NCI-H69 (cell line): ENCODE measurements at places on chromosomes 2 and 18.

DNA sequence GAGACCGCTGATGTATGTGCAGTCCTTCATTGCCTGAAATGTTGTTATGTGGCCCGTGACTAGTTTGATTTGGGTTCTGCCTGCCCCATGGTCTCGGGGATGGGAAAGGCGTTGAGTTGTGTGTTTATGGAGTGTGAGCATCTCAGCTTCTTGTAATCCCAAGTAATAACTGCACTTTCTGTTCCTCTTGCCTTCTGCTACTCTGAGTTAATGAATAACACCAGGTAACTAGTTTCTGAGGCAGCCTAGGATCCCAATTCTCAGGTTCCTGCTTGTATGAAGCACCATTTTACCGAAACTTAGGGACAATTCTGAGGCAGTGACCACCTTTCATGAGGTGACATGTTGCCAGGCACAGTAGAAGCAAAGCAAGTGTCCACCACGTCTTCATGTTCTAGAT, 170.0 kb downstream of the ALK start:
- no peak for DNase-seq

GRCh38 chr18:35390951-35391700, 14.0 kb upstream of the ZNF396 start:
- DNase-seq = peak; percentile 19

DNA sequence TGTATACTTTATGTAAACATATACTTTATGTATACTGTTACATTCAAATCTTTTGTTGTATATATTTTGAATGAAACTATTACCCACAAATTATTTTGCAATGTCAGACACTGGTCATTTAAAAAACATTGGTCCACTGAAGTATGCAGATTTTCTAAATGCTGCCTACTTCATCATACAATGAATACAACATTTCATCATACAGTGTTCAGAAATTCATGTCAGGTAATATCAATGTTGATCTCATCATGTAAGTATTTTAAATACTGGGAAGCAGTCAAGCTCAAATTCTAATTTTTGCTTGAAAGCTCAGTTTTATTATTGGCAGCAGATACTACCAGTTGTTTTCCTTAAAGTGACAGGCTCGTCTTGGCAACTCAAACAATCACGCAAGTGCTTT, 2.9 kb upstream of the STAT4 start:
- DNase-seq = no peak

DNA sequence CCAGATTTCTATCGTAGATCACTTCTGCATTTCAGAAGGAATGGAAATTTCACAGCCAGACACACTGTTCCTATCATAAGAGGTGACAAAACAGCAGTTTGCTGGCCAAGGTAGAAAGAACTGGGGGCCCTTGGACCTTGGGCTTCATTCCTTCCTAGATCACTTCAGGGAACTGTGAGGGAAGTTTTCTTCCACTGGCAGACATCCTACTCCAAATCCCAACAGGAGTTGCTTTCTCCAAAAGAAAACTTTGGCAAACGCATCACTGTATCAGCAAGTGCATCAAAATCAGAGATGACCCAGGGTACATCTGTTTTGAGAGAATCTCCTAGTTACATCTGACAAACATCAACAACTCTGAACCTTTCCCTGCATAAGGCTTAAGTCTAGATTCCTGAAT, 348.4 kb upstream of the KLHL29 start:
- no peak for DNase-seq

- DNase-seq = no peak
Measured at GRCh38 chr2:121245913-121246312, 39.1 kb downstream of the TFCP2L1 start.

DNA sequence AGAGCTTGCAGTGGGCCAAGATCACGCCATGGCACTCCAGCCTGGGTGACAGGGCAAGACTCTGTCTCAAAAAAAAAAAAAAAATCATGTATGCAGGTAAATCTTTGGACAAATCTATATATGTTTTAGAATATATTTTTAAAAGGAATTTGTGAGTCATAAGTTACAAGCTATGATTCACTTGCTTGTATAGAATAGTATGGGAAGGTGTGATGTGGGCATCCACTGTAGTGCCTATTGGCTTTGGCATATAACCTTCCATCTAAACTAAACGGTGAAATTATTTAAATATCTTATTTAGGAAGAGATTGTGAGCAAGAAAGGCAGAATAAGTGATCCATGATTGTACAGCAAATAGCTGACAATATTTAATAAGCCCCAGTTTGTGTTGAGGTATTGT, 261.1 kb downstream of the GALNT13 start:
- DNase-seq = no peak

DNA sequence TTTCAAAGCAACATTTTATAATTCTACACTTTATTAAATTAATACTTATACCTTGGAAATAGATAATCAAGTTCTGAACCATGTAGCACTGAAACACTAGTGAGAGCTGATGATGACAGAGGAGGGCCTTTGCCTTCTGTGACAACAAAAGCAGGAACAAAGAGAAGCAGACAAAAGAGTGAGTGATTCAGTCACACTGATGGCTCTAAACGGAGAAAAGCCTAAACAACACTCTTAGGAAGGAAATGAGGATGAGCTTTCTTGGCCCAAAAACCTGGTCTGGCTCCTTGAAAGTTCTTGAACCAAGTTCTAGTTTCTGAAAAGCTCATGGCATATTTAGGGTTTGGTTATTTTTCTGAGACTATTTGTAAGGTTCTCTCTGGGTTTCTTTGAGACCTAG, 271.9 kb downstream of the DPP10 start:
- DNase-seq = no peak

- DNase-seq = no peak
Measured at GRCh38 chr2:54850171-54851122, 127.0 kb downstream of the EML6 start.

- no peak for DNase-seq
Measured at GRCh38 chr18:58525517-58525916, 103.4 kb downstream of the ALPK2 start.

GRCh38 chr2:26448651-26449050, 29.3 kb downstream of the OTOF start:
- no peak for DNase-seq

GRCh38 chr2:1777781-1778180, 33.5 kb upstream of the PXDN start:
- DNase-seq = no peak

DNA sequence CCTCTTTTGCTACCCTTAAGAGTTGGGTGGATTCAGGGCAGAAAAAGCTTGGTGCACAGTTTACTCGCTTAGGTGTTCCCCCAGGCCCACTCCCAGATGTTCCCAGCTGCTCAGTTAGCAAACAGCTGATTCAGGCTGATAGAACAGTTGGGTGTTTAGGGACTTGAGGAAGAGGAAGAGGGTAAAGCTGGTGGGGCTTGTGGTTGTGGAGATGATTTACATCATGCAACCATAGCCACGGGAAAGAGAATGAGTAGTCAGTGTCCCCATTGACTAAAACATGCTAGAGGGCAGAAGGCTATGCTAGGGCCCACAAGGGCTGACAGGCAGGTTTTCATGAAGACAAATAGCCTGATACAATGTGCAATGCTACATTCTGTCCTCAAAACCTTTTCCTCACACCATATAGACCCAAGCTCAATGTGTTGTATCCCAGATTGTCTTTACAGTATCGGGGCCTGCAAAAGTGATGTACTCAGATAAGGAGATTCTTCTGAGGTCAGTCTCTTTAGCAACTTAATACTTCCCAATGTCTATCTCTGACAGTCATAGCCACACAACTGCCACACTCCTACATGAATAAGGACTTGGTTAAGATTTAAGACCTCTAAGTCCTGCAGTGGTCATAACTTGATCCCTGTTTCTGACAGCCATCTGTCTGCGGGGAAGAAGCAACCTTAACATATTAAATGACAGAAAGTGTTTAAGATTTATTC, 15.6 kb downstream of the COLEC12 start:
- no peak for DNase-seq

DNA sequence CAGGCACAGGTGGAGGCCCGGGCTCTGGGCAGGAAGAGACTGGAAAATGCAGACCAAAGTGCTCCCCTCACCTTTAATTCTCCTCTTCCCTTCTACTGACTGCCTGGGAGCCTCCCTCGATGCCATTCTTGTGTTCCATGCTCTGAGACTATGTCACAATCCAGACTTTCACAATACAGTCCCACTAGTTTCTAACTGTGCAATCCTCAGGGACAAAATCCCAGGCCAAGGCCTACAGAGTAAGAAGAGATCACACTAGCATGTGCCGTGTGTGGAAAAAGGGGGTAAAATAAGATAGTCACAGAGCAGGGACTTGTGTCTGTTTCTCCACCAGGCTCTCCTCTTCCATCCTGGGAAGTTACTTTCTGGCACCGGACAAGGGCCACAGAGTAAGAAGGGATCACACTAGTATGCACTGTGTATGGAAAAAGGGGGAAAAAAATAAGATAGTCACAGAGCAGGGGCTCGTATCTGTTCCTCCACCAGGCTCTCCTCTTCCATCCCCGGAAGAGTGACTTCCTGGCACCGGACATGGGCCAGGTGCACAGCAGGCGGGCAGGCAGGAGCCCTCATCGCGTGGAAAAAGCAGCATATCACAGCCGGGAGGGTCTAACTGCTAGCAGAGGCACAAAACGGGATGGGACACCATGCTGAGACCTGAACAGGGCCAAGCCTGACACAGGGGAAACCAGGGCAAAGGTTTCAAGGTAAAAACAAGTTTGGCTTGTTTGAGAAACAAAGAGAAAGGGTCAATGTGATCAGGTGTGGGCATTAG, 9.6 kb downstream of the CYB5A start:
- DNase-seq = peak; percentile 81

GRCh38 chr2:136057802-136058140, 60.2 kb downstream of the CXCR4 start:
- DNase-seq = no peak

DNA sequence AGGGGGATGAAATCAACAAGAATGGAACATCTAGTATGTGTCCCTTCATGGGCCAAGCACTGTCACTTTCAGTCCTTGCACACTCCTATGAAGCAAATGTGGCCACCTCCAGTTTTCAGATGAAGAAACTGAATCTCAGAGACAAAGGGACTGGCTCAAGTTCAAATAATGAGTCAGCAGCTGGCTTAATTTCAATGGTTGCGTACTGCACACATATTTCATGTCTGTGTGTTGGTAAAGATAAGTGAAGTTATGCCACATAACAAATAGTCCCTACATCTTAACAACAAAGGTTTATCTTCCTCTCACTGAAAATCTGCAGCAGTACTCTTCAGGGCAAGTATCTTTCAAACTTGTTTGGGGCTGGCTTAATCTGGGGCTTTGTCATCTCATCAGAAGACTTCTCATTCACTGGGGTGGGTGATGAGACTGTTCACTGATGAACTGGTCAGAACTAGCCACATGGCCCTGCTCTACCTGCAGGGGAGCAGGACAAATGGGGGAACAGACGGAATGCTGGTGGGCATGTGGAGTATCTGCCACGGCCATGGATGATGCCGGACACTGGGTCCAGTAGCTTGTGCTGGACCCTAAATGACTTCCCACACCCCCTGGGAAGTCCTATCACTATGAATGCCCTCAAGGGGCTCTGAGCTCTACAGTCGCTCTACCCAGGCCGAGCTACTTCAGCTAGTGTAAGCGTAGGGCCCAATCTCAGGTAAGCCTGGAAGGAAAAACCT, 263.2 kb downstream of the CYP26B1 start:
- DNase-seq = peak; percentile 0

GRCh38 chr2:147998203-147998602, 22.3 kb downstream of the ORC4 start:
- no peak for DNase-seq

DNA sequence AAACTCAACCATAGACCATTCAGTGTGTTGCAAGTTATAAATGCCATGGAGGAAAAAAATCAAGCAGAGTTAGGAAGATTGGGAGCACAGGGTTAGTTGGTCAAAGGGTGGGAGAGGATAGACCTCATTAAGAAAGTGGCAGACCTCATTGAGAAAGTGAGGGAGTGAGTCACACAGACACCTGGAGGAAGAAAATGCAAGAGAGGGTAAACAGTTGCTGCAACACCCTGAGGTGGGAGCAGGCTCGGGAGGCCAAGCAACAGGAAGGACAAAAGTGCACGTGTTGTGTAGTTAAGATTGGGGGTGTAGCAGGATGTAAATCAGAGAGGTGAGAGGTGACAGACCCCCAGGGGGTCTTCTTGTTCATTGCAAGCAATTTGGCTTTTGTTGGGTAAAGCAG, 6.4 kb downstream of the IL1RL1 start:
- DNase-seq = no peak

- DNase-seq = peak; percentile 17
Measured at GRCh38 chr2:41698678-41699422, 349.0 kb upstream of the PKDCC start.

- DNase-seq = no peak
Measured at GRCh38 chr2:11898576-11898975, 152.1 kb downstream of the LPIN1 start.

DNA sequence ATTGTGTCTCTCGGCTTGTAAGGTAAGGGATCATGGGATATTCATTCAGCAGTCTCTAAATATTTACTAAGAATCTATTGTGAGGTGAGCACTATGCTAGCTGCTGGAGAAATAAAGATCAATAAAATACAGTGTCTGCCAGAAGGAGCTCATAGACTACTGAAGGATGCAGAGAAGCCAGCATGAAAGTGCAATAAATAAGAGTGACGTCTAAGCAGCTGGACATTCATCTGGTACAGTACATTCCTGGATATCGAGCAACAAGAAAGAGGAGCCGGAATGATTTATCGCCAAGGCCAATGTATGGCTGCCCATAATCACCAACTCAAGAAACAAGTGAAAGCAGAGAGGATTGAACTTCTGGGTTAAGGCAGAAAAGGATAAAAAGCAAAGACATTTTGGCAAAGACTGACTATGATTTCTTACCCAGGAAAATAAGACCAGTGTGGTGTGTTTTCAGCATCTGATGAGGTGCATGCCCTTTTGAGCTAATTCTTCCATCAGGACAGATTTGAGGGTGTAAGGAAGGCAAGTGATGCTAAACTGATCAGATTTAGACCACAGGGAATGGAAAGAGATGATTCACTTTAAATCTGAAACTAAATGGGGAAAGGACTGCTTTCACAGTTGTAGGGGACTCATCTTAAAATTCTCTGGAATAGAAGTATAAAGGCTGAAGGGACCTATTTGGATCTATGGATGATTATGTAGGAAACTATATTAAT, 18.7 kb upstream of the LMAN1 start:
- peak; percentile 73 for DNase-seq

DNA sequence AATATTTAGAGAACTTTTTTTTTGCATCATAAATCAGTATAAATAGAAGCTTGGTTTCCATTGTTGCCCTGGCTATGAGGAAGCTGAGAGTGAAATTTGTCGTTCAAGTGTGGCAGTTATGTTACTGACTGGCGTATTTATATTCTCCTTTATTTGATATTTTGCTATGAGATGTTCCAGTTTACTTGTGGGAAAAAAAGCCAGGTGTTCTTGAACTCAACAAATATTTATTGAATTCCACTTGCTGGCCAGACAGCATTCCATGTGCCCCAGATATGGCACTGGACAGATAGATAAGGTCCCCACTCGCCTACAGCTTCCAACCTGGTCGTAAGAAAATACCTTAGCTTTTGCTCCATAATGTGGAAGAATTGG, 44.7 kb downstream of the NEDD4L start:
- no peak for DNase-seq
